ENCODE measurements at places on chromosomes 7 and 10.

DNA sequence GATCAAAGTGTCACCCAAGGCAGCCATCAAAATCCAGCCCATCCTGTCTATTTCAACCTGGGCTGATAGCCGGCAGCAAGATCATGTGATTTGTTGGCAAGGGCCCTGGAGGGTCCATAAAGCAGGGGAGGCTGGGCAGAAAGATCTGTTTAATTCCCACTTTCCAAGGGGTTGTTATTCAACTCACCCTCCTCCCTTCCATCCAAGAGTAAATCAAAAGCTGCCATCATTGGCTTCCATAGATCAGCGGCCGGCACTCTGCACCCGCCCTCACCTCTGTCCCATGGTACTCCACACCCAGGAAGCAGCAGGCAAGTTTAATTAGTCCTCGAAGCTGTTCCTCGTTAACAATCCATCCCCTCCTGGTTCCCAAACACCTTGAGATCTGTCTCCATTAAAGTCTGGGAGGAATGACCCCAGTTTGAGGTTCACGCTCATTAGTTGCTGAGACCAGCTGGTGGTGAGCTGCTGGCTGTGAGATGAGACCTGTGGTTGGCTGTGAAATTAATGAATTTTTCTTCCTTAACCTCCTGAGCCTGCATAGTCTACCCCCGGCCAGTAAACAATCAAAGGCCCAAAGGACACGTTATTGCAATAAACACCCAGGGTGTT lies 120.6 kb upstream of the CHST15 start:
- no peak for DNase-seq

- DNase-seq = no peak
Measured at GRCh38 chr7:29143751-29144150, 2.6 kb downstream of the CPVL start.

- no peak for DNase-seq
Measured at GRCh38 chr7:142784716-142785115, 13.9 kb downstream of the PRSS2 start.

GRCh38 chr10:125823663-125824251 lies 411 bp downstream of the BCCIP start:
- no peak for DNase-seq

GRCh38 chr7:20197125-20197748 lies 19.9 kb downstream of the MACC1 start:
- no peak for DNase-seq

GRCh38 chr10:42783181-42783549 lies 570 bp downstream of the BMS1 start:
- peak; percentile 2 for DNase-seq

DNA sequence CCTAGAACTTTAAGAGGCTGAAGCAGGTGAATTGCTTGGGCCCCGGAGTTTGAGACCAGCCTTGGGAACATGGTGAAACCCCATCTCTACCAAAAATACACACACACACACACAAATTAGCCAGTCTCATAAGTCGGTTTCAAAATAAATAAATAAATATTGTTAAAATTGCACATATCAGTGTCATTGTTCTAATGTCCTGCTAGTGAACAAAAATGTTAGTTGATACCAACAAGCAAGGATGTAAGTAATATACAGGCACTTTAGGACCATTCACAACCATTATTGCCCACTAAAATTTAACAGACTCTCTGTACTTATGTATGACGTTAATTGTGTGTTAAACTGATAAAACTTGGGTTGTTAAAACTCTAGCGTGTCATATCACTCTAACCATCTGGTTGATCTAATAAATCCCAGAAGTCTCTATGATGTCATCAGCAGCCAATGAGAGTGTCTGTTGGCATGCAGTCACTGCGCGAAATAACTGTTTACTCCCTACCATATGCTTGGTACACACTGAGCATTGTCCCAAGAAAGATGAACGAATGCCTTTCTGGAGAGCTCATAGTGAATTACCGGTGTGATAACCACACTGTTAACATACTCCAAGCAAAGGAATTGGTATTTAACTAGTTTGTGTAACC lies 30.4 kb upstream of the OTUD1 start:
- DNase-seq = no peak

DNA sequence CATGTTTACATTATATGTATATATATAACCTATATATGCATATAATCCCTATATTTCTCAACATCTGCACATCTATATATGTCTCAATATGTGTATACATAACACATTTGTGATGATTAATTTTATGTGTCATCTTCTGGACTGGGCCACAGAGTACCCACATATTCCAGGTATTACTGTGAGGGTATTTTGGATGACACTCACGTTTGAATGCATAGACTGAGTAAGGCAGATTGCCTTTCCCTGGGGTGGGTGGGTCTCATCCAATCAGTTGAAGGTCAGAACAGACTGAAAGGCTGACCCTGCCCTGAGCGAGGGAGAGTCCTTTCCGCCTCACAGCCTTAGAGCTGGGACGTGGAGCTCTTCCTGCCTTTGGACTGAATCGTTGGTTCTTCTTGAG lies 295.2 kb upstream of the PFKP start:
- no peak for DNase-seq

DNA sequence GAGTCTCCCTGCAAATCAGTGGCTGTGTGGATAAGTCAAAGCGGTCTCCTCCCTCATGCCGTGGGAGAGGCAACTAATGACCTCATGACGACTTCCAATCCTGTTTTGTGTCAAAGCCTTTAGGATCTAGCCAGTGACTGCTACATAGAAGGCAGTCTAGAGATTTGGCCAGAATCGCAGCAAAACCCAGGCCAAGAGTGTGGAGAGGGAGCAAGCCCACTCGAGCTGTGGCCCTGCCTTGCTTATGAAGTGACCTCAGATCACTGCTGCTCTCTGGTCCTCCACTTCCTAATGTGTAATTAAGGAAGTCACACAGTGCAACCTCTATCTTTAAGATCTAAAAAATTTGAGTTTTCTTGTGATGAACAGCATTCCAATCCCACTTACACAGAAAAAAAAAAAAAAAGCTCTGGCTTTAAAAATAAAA lies 296.7 kb upstream of the KLF6 start:
- no peak for DNase-seq

DNA sequence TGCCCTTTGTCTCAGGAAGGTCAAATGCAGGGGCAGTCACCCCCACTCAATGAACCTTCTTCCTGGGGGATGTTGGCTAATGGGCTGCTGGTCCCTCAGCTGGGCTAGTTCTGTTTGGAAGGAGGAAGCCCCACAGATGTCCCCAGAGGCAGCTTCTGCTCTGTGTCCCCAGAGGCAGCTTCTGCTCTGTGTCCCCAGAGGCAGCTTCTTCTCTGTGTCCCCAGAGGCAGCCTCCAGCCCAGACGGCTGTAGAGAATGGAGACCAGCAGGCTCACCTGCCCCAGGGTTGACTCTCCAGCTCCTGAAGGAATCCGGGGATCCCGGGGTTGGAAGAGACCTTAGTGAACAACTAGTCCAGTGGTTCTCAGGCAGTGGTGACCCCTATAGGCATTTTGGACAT lies 62.5 kb upstream of the LEP start:
- DNase-seq = no peak

- no peak for DNase-seq
Measured at GRCh38 chr10:112057072-112057471, 126.5 kb downstream of the GPAM start.

GRCh38 chr10:75950997-75951589 lies 519.7 kb downstream of the LRMDA start:
- no peak for DNase-seq

GRCh38 chr7:20554072-20554471 lies 61.4 kb upstream of the ABCB5 start:
- no peak for DNase-seq

DNA sequence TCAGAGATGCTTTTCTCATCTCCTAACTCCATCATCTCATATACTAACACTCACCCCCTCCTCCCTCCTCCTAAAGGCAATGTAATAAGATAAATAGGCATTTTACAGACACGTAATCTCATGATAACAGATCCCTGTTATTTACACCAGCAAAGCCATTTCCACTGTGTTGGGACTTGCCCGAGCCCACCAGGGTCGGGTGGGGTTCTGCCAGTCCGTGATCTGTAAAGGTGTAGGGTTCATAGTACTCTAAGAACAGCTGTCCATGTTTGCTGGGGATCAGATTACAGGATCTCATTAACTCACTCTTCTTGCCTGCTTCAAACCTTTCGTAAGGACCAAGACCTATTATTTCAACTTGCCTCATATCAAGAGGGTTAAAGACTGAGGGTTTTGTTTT lies 172.4 kb downstream of the FZD1 start:
- no peak for DNase-seq

GRCh38 chr10:124596116-124596785 lies 134.6 kb downstream of the LHPP start:
- DNase-seq = no peak

DNA sequence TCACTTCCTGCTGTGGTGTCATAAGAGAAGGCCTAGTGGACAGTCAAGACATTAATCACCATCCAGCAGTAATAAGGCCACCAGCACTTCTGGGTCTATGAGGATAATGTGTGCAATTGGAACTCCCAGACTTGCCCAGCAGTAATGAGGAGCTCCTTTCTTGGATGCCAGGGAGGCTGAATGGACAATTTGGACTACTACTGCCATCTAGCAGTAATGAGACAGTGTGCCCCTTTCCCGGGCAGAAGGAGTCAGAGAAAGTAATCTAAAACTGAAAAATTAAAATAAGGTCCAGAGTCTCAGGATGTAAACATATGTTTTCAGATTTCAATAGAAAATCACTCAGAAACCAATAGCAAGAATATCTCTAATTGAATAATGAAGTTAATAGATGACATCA lies 400.4 kb downstream of the CDC14C start:
- no peak for DNase-seq

DNA sequence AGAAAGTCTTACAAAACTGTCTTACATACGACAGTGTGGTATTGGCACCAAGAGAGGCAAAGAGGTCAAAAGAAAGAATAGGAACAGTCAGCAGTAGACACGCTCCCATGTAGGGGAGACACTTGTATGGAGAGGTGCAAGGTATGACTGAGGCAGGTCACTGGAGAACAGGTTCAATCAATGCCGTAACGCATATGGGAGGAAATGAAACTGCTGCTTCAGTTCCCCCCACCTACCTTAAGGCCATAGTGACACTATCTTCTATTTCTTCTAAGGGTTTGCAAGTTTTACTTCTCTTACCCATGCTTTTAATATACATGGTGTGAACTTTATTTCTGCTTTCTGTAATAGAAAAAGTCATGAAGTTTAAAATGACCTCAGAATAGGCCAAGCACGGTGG lies 5.5 kb upstream of the PITRM1 start:
- no peak for DNase-seq

GRCh38 chr10:87095236-87095945 lies 385 bp downstream of the SHLD2 start:
- peak; percentile 59 for DNase-seq

DNA sequence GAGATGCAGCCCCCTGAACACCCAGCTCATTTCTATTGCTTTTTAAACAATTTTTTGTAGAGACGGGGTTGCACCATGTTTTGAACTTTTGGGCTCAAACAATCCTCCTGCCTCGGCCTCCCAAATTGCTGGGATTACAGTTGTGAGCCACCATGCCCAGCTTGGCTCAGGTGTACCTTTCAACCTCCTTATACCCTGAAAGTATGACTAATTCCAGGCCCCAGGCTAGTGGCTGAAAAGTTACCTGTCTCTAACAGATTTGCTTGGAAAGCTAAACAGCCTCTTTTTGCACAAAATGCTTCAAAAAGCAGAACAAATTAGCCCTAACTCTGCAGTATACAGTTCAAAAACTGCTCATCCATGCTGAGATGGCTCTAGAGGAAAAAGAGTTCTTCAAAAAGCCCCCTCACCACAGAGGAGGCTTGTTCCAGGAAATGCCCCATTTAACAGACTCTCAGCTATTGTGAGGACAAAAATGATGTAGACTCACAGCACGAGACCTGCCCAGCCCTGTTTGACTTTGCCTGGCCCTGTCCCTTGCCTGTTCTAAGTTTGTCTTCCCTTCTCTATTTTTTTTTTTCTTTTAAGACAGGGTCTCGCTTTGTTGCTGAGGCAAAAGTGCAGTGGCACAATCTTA lies 13.4 kb upstream of the AP1S1 start:
- DNase-seq = no peak

GRCh38 chr7:28128608-28129007 lies 52.0 kb downstream of the JAZF1 start:
- DNase-seq = no peak

- no peak for DNase-seq
Measured at GRCh38 chr10:93139059-93139655, 65.5 kb downstream of the CYP26A1 start.

- DNase-seq = no peak
Measured at GRCh38 chr10:78255796-78256638, 222.4 kb downstream of the RPS24 start.

DNA sequence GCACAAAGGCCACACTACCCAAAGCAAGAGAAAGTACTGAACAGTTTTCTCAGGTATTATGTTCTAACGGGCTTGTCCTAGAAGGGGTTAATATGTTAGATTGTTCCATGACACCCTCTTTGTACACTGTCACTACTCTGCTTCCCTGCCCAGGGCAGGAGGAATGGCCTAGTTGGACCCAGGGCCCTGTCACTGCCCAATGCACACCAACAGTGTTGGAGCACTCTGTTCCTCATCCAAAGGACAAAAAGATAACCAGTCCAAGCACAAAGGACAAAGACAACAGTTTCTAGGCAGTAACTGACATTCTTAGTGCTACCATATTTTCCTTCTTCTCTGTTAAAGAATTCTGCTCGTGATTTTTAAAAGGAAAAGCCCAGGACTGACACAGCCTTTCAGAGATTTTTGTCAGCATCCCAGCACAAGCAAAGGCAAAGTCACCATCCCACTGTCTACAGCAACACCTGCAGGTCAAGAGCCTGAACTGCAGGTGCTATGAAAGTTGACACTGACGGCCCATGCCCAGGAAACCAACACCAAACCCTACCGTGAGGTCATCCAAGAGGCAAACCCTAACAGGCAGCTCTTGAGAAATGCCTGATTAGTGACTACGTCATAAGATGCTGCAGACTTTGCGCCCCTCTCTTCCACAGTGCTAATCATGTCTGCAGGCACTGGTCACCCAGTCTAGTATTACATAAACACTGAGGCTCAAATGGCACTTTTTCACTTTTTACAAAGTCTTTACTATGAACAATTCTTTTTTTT lies 13.2 kb downstream of the NUDCD3 start:
- DNase-seq = peak; percentile 30

DNA sequence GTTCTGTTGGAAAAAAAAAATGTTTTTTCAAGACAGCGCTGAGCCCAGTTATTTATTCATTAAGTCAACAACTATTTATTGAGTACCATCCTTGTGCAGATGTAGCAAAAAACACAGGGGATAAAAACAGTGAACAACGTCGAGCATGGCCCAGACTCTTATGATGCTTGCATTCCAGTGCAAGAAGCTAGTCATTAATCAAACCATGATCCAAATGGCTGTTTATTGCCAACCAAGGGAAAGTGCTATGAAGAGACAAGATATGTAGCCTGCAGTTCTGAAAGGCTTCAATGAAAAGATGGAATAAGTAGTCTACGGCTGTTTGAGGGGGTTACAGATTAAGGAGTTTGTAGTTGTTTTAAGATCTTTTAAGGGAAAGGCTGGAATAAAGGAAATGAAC lies 262.3 kb downstream of the NEBL start:
- no peak for DNase-seq

GRCh38 chr10:132420981-132421846 lies 24.2 kb downstream of the PWWP2B start:
- DNase-seq = no peak

- no peak for DNase-seq
Measured at GRCh38 chr10:130737621-130738020, 573.9 kb downstream of the TCERG1L start.

- no peak for DNase-seq
Measured at GRCh38 chr10:69647819-69648218, 17.8 kb downstream of the FAM241B start.

- no peak for DNase-seq
Measured at GRCh38 chr7:140209866-140210609, 33.3 kb upstream of the KDM7A start.

- DNase-seq = no peak
Measured at GRCh38 chr7:3493499-3493898, 192.4 kb downstream of the SDK1 start.
